ENCODE measurements at places on chromosomes 11 and 22. TPM values are rescaled to one million over a fixed set of nuclear protein-coding genes. Genes with fewer than 3 reads are reported as not detected.

The WNT11 gene
- total RNA-seq, result 1.1 TPM

The FBLN1 gene
- total RNA-seq, result 4.3 TPM

The APOL3 gene
- total RNA-seq, result 34.5 TPM

The ACTN3 gene
- total RNA-seq, result not detected

The TTC28 gene
- 6.3 TPM for total RNA-seq

The TEX12 gene
- total RNA-seq, result 0.42 TPM

The GRIA4 gene
- not detected for total RNA-seq

The MYRF gene
- 3.5 TPM for total RNA-seq

The ACRV1 gene
- total RNA-seq, result not detected

The RAD9A gene
- 5.9 TPM for total RNA-seq

GRCh38 chr22:36385491-36386350 lies 2.0 kb downstream of the MYH9 start:
- H3K4me1 ChIP-seq, result peaks cover 1% of the 10 kb centered on the region
- no peak for DNase-seq
- H3K36me3 ChIP-seq, result no peaks in the 10 kb centered on the region
- peak overlapping the region; percentile 100 for H3K27ac ChIP-seq
- H3K4me3 ChIP-seq, result peak overlapping the region; percentile 82
- no peaks in the 10 kb centered on the region for H3K27me3 ChIP-seq

DNA sequence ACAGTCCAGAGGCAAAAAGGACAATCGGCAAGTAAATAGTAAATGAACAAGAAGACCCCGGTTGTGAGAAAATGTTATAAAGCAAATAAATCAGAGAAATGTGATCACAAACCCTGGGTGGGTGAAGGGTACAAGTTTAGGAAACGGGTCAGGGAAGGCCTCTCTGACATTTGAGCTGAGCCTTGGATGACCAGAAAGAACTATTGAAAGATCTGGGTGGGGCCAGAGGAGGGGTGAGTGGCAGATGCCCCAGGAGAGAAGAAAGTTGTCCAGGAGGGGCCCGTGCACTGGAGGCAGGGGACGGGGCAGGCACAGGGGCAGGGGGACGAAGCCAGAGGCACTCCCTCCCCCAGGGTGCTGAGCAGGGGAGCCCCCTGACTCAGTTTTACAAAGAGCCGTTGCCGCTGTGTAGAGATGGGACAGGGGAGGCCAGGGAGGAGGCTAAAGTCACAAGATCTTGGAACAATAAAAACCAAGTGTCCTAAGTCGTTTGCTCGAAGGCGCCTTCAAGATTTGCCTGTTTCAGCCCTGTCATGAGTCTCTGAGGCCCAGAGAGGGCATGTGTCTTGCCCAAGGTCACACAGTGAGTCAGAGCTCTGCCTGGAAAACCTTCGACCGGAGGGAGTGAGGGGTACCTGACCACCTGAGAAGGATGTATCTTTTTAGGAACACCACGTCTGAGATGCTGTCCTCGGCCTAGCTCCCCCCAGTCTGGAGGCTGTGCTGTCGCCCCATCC lies 10.8 kb upstream of the PDGFB start:
- H3K36me3 ChIP-seq, result no peaks in the 10 kb centered on the region
- no peak overlapping the region for H3K27ac ChIP-seq
- no peak overlapping the region for H3K4me3 ChIP-seq
- H3K4me1 ChIP-seq, result peaks cover 2% of the 10 kb centered on the region
- DNase-seq, result no peak

DNA sequence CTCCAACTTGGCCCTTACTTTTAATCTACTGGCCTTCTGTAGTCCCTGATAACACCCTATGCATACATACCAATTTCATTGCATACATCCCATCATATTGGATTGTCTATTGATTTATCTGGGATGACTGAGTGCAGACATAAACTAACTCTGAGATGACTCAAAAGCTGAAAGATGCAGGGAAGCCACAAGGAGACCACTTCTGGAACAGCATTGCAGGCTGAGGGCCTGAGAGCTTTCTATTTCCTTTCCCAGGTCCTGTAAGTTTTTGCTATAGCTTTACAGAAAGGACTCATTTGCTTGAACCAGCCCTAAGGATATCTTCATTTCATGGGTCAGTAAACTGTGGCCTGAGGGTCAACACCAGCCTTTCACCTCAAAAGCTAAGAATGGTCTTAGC lies 15.1 kb upstream of the SPON1 start:
- H3K27me3 ChIP-seq, result peaks cover 12% of the 10 kb centered on the region
- no peaks in the 10 kb centered on the region for H3K36me3 ChIP-seq
- DNase-seq, result no peak
- H3K27ac ChIP-seq, result no peak overlapping the region
- no peak overlapping the region for H3K4me3 ChIP-seq

GRCh38 chr11:123479048-123479837 lies 49.2 kb downstream of the GRAMD1B start:
- no peaks in the 10 kb centered on the region for H3K36me3 ChIP-seq
- H3K27ac ChIP-seq, result no peak overlapping the region
- no peaks in the 10 kb centered on the region for H3K4me1 ChIP-seq
- DNase-seq, result no peak
- no peaks in the 10 kb centered on the region for H3K27me3 ChIP-seq

DNA sequence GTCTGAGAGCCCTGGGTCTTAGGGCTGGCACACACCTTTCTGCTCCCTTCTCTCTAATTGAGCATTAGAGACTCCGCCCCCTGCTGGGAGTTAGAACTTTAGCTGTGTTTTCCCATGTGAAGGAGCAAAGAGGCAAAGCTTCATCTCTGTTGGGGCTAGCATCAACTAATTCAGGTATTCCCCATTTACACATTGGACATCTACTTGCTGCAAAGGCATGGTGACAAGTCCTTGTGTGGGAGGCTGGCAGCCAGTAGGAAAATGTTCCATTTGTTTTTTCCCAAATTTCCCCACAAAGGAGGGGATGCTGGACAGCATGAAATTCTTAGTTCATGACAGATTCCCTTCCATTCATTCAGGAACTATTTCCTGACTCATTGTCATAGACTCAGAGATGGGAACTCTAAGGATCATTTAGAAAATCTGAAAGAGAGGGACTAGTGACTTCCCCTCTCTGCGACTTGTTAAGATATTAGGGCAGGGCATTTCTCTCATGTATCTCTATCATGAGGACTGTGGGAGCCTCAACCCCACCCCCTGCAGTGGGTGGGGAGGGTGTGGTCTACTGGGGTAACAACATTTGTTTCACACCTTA lies 3.6 kb downstream of the CD44 start:
- H3K27ac ChIP-seq, result no peak overlapping the region
- H3K4me1 ChIP-seq, result no peaks in the 10 kb centered on the region
- H3K4me3 ChIP-seq, result no peak overlapping the region
- H3K27me3 ChIP-seq, result peaks cover 4% of the 10 kb centered on the region
- no peak for DNase-seq

GRCh38 chr22:26404851-26405421 lies 24.1 kb upstream of the ASPHD2 start:
- no peaks in the 10 kb centered on the region for H3K4me1 ChIP-seq
- no peak for DNase-seq
- no peak overlapping the region for H3K27ac ChIP-seq
- no peak overlapping the region for H3K4me3 ChIP-seq
- H3K27me3 ChIP-seq, result peaks cover 5% of the 10 kb centered on the region

- H3K27ac ChIP-seq, result no peak overlapping the region
- no peak for DNase-seq
- no peaks in the 10 kb centered on the region for H3K36me3 ChIP-seq
- no peak overlapping the region for H3K4me3 ChIP-seq
- no peaks in the 10 kb centered on the region for H3K27me3 ChIP-seq
- H3K4me1 ChIP-seq, result peaks cover 7% of the 10 kb centered on the region
Observed at GRCh38 chr11:45141171-45141570, 5.3 kb upstream of the PRDM11 start.

DNA sequence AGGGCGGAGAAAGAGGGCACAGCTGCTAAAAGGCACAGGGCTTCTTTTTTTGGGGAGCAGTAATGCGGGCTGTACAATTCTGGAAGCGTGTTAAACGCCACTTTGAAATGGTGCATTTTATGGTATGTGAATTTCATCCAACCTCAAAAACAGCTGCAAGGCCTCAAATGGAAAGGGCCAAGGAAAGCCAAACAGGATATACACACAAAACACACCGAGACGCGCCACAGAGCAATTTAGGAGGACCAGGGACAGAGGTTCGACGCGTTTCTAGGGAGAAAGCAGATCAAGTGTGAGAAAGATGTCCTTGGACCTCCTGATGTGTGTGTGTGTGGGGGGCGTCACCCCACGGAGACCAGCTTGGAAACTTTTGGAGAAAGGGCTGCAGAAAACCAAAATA lies 31.1 kb downstream of the TSPAN4 start:
- no peak overlapping the region for H3K4me3 ChIP-seq
- H3K36me3 ChIP-seq, result peaks cover 1% of the 10 kb centered on the region
- no peak for DNase-seq
- no peak overlapping the region for H3K27ac ChIP-seq

DNA sequence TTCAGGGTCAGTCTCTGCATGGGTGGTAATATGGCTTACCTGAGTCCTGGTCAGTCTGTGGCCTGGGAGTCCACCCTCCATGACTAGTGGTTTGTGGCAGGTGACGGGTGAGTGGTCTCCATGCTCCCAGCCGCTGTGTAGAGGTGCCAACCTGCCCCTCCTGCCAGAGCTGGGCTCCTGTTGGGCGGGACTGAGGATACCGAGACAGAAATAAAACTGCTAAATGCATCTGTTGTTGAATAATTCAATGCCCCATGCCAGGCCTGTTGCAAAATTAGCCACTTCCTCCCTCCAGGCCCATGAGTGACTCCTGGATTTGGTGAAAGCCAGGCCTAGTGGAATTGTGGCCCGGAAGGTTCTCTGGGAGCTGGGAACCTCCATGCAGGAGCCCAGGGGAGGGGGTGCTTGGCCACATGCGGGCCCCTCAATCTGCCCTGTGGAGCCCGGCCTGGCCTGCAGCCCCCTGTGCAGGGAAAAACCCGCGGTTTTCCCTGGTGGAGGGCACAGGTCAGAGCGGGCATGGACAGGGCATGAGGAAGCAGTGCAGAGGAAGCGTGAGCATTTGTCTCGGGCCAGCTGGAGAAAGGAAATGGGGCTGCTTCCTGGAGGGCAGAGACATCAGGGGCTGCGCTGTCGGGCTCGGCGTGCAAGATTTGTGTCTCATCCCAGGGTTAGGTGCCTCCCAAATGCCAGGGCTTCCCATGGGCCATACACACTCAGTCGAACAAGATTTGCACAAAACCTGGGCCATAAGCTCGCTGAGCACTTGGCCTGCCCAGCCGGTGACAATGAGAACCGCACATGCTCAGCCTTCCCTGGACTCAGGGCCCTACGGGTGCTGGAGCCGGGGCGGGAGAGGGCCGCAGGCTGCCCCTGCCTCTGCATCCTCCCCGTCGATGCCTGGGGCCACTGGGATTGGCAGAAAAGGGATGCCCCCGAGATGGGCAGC lies 66.9 kb downstream of the KCNQ1 start:
- H3K4me3 ChIP-seq, result no peak overlapping the region
- peak; percentile 27 for DNase-seq
- peaks cover 2% of the 10 kb centered on the region for H3K4me1 ChIP-seq
- H3K27me3 ChIP-seq, result no peaks in the 10 kb centered on the region

DNA sequence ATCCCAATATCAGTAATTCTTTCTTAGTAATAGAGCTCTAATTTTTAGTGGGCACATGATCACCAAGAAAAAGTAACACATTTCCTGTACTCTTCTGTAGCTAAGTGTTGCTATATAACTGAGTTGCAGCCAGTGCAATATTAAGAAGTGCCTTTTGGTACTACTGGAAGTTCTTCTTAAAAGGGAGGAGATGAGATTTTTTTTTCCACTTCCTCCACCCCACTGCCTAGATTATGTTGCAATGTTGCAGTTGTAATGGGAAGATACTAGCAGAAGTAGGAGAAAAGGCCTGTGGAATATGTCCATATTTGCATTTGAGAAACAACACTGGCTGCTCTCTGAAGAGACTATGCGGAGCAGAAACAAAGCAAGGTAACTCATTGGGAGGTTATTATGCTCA lies 280.6 kb upstream of the ANO5 start:
- no peak overlapping the region for H3K4me3 ChIP-seq
- H3K4me1 ChIP-seq, result peaks cover 4% of the 10 kb centered on the region
- H3K27me3 ChIP-seq, result no peaks in the 10 kb centered on the region
- H3K36me3 ChIP-seq, result no peaks in the 10 kb centered on the region

- no peak overlapping the region for H3K4me3 ChIP-seq
- no peaks in the 10 kb centered on the region for H3K4me1 ChIP-seq
- DNase-seq, result no peak
- H3K36me3 ChIP-seq, result no peaks in the 10 kb centered on the region
- no peak overlapping the region for H3K27ac ChIP-seq
Observed at GRCh38 chr11:74121804-74122203, 49.0 kb downstream of the C2CD3 start.

GRCh38 chr11:18457450-18457849 lies 1.8 kb downstream of the LDHAL6A start:
- H3K27me3 ChIP-seq, result no peaks in the 10 kb centered on the region
- no peaks in the 10 kb centered on the region for H3K4me1 ChIP-seq
- H3K27ac ChIP-seq, result no peak overlapping the region
- no peak overlapping the region for H3K4me3 ChIP-seq
- no peaks in the 10 kb centered on the region for H3K36me3 ChIP-seq
- no peak for DNase-seq

GRCh38 chr11:13028322-13028721 lies 19.2 kb downstream of the RASSF10 start:
- no peak for DNase-seq
- peaks cover 5% of the 10 kb centered on the region for H3K4me1 ChIP-seq
- H3K36me3 ChIP-seq, result no peaks in the 10 kb centered on the region
- H3K27ac ChIP-seq, result no peak overlapping the region
- H3K27me3 ChIP-seq, result no peaks in the 10 kb centered on the region
- H3K4me3 ChIP-seq, result no peak overlapping the region

DNA sequence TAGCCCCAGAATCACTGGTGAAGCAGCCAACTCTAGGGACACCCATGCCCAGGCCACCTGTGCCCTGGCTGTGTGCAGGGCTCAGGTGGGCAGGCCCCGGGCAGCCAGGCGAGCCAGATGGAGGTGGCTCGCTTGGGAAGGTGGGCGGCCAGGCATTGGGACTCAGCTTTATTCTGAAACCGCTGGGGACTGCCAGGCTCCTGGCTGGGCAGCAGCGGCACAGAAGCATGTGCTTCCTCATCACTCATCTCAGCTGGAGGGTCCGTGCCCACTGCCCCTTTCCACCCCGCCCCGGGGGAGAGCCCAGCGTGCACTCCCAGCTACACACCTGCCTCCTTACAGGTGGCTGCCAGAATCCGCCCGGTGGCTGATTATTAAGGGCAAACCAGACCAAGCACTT lies 27.1 kb upstream of the SLC22A12 start:
- DNase-seq, result no peak
- H3K4me1 ChIP-seq, result peaks cover 3% of the 10 kb centered on the region
- no peaks in the 10 kb centered on the region for H3K27me3 ChIP-seq
- no peaks in the 10 kb centered on the region for H3K36me3 ChIP-seq
- H3K27ac ChIP-seq, result no peak overlapping the region
- H3K4me3 ChIP-seq, result no peak overlapping the region

GRCh38 chr22:41036924-41037323 lies 55.5 kb upstream of the EP300 start:
- DNase-seq, result no peak
- no peaks in the 10 kb centered on the region for H3K36me3 ChIP-seq
- H3K27ac ChIP-seq, result no peak overlapping the region

GRCh38 chr11:75801362-75802020 lies 13.5 kb upstream of the UVRAG start:
- H3K27ac ChIP-seq, result no peak overlapping the region
- peaks cover 23% of the 10 kb centered on the region for H3K36me3 ChIP-seq
- no peaks in the 10 kb centered on the region for H3K27me3 ChIP-seq
- DNase-seq, result no peak
- no peaks in the 10 kb centered on the region for H3K4me1 ChIP-seq

- no peak for DNase-seq
- no peaks in the 10 kb centered on the region for H3K4me1 ChIP-seq
- peaks cover 1% of the 10 kb centered on the region for H3K36me3 ChIP-seq
- no peaks in the 10 kb centered on the region for H3K27me3 ChIP-seq
- H3K27ac ChIP-seq, result no peak overlapping the region
Observed at GRCh38 chr11:66238786-66239413, 29.5 kb upstream of the RAB1B start.
